ENCODE measurements at places on chromosomes 1 and 21. TPM values are rescaled to one million over a fixed set of nuclear protein-coding genes. Genes with fewer than 3 reads are reported as not detected.

GRCh38 chr1:236917448-236917847 is 86.8 kb downstream of the MT1HL1 start:
- DNase-seq: no peak

DNA sequence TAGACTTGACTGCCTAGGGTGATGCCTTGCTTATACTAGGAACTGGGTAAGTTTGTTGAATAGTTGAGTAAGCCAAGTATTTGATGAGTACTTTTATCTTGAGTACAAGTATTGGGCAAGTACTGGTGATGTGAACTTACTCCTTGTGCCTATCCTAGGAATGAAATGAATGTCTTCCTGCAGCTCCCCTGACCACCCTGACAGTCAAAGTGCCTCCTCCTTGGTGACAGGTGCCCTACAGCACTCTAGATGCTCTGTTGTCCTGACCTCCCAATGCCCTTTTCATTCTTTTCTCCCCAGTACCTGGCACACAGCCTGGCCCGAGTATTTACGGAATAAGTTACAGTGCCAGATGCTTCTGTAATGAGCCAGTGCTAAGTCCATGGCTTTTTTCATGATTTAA is 25.5 kb downstream of the PCSK9 start:
- no peak for DNase-seq

GRCh38 chr1:165837838-165838364 is 10.5 kb downstream of the UCK2 start:
- no peak for DNase-seq

DNA sequence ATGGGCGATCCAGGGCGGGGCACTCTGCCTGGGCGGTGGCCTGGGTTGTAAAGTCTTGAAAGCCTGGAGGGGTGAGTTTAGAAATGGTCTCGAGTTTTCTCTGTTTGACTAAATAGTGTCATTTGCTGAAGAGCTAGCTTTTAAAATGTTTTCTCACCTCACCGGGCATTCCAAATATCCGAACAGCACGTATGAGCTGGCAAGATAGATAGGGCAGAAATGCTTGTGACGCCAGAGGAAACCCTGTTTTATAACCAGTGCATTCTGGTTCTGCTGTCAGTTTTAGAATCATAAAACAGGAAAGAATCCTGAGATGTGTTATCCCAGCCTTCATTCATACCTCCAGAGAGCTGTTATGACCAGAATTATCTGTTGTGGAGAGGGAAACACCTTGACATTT is 725 bp downstream of the RTCA start:
- no peak for DNase-seq

DNA sequence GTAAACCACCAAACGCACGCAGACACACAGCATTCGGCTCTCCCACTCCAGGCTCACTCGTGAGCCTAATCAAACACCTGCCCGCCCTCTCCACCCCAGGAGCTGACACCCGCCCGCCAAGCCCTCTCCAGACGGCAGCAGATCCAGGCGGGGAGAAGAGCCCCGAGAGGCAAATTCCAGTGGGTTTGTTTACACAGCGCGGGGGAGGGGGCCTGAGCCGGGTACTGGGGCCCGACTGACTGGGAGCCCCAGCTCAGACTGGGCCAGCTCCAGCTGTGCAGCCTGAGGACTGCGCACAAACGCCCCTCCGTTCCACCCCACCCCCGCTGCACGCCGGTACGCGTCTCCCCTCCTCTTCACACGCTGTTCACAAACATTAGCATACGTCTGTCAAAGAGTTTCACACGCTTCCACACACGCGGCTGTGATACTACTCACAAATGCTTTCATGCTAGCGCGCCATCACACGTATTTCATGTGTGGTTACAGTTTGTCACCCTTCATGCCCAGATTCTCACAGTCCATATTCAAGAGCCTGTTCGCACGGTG is 1.0 kb upstream of the EFNA1 start:
- no peak for DNase-seq

- no peak for DNase-seq
Observed at GRCh38 chr1:62530516-62531154, 66.7 kb upstream of the ANGPTL3 start.

DNA sequence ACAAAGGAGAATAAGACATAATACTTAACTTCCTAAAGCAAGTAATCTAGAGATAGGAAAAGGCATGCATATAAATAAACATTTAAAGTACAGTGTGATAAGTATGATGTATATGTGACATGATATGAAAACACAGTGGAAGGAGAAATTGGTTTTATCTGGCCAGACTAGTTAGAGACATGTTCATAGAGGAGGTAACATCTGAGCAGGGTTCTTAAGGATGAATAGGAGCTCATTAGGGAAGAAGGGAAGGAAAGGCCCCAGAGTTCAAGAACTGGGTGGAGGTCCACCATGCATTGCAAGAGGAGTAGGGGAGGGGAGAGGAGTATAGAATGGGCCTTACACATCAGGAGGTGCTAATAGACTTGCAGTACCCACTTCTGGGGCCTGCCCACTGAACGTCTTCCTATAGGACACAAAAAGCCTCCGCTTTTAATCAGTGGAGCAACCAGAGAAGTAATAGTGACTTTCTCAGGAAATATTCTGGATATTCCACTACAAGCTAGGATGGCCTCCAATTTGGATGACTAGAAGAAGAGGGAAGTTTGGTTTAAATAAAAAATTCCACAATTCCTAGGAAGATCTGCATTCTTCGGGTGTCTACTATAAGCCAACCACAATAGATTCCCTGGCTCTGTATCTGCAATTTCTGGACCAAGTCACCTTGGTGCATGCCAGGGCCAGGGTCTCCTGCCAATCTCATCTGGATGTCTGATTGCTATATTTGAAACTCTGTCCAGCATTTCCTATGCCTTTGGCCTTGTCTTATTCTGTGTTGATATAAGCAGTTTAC is 41.9 kb downstream of the NGF start:
- DNase-seq: no peak

DNA sequence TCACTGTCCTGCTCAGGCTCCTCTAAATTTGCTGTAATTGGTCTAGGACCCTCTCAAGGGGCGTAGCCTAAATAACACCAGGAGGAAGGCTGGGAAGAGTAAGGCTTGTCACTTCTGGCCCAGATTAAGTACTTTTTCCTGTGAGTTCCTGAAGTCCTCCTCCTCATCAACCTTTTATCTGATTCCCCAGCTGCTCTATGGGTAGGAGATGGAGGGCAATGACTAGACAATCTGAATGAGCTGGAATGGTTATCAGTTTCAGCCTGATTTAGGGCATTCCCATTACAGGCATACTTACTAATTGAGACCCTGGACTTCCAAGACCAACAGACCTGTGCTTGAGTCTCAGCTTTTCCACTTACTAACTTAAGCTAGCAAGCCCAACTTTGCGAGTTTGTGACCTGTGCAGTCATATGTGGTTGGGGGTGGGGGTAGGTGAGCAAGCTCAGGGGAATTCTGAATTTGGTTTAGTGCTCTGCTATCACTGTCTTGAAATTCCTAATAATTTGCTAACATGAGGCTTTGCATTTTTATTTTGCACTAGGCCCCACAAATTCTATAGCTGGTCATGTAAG is 18.0 kb upstream of the FGGY start:
- no peak for DNase-seq

DNA sequence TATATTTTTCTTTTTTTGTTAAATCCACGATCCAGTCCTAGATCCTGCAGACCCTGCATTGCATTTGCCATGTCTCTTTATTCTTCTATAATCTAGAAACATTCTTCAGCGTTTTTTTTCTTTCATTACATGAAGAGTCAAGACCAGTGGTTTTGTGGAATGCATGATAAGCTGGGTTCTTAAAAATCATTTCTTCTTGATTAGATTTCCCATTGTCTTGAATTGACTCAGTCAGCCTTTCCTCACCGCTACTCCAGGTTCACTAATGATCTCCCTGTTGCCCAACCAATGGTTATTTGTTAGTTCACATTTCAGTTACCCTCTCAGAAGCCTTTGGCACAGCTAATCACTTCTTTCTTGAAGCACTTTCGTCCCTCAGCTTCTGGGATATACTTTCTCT is 25.2 kb downstream of the CHD1L start:
- DNase-seq: no peak

DNA sequence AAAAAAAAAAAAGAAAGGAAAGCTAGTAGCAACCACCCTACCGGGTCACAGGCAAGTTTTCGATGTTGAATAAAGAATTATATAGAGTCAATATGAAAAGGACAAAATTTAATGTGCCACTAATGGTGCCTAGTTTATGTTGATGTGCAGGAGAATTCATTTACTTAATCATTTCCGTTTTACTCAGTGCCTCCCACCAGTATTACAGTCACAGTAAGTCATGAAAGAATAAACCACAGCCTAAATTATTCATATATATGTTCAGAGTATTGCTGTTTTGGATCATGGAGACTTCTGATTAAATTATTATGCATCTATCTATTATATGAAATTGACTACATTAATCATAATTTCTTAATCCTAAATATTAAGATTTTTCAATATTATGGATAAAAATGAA is 35.3 kb downstream of the FNBP1L start:
- no peak for DNase-seq

DNA sequence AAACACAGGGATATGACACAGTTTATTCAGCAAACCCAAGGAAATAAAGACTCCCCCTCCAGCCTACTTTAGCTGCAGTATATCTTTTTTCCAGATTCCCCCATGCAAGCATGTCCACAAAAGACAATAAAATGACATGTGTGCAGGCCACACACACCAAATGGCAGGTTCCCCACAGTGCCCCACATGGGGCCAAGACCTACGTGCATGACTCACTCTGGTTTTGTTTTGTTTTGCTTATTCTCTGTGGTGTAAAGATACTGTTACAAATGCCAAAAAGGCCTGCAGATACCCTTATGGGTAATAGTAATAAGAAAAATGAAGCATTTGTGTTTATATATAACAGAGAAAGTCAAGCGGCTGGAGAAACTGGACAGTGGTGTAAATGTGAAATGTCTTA is 71.6 kb downstream of the RD3 start:
- no peak for DNase-seq

GRCh38 chr1:153217212-153217611 is at the start of gene PRR9:
PRR9 (plus strand) TSS chr1:153217584; CDS start chr1:153218145, 561 bp downstream.
- DNase-seq: no peak

DNA sequence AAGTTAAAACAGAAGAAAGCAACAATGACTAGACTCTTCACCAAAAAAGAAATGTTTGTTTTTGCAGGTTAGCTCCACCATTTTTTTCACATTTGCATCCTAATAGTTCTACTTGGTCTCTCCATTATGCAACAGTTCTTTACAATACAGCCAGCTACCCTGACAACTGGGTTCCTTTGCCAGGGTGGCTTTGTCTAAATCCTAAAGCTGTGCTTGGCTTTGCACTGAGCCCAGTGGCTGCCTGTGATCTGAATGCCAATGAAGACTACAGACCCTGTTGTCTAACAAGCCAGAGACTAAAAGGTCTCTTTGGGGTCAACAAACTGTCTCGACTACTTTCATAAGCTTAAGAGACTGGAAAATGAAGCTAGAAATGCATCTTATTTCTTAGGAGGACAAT is 112.0 kb downstream of the AKT3 start:
- no peak for DNase-seq

DNA sequence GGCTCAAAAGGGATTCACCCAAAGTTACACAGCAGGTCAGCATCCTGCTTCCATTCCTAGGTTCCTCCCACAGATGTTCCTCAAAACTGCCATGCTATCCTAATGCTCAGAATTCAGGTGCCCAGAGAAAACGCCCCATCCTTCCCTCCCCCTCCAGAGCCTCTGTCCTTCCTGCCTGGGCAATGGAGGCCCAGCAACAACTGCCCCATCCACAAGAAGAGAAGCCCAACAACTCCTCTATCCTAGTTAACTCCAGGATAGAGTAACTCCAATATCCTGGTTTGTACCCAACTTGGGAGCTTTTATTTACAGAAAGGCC is 16.9 kb downstream of the COL9A2 start:
- DNase-seq: no peak

GRCh38 chr1:205521686-205522085 is 17.2 kb downstream of the CDK18 start:
- DNase-seq: no peak

- DNase-seq: no peak
Observed at GRCh38 chr1:85379203-85380136, 85.5 kb downstream of the DDAH1 start.

DNA sequence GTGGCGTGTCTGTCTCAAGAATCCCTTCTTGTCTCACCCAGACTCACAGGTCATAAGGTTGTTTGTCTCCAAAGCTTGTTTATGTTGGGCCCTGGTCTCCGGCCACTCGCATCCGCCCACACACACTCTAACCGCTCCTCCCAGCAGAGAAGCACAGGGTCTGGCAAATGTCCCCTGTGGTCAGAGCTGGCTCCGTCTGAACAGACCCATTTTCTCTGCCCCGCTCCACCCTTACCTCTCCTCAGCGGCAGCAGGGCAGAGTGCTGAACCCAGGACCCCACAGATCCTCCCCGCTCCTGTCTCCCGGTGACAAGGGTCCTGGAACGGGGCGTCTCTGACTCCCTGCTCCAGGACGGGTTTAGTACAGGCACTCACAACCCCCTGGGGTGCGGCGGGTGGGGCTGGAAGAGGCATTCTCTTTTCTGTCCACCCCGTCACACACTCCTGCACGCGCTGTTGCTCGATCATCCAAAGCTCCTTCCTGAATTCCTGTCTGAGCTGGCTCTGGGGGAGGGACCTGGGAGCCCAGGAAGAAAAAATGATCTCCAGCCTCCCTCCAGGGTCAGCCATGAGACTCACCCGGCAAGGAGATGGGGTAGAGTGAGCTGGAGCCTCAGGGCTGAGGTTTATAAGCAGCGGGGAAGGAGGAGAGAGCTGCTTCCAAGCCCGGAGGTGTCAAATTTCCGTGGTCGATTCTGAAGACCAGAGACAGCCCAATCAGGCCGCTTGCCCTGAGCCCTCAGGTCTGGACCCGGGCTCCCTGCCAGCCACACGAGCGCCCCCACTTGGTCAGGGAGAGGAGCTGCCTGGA is at the start of gene S100A13:
Gene S100A13 (minus strand): TSS at position 602 of the 811 bp plus-strand sequence. CDS start 1,033 bp downstream, outside the sequence.
- no peak for DNase-seq

DNA sequence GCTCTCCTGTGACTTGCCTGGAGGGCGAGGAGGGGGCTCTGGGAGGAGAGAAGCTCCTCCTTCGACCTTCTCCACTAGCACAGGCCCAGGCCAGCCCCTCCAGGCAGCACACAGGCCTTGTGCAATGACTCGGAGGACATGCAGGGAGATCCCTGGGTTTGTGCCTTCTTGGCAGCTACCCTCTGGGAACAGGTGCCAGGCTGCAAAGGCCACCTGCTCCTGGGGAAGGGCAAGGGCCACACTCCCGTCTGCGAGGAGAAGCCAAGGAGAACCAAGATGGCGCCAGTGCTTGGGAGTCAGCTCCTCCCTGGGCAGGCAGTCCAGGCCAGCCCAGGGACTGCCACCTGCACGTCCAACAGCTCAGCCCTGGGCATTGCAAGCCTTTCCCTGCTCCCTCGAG is 15.3 kb downstream of the CASZ1 start:
- no peak for DNase-seq

GRCh38 chr1:33163621-33164519 is 18.0 kb downstream of the TRIM62 start:
- peak; percentile 69 for DNase-seq

- no peak for DNase-seq
Observed at GRCh38 chr1:47482786-47483185, 44.9 kb downstream of the FOXD2 start.

RUNX3 gene
- 0.51 TPM for polyA plus RNA-seq

RNF186 gene
- 0.56 TPM for polyA plus RNA-seq

RIMKLA gene
- 0.68 TPM for polyA plus RNA-seq

DNALI1 gene
- polyA plus RNA-seq: 61.7 TPM

KRTAP21-3 gene
- not detected for polyA plus RNA-seq

CR2 gene
- 1.2 TPM for polyA plus RNA-seq

CAMK1G gene
- polyA plus RNA-seq: 4.1 TPM

MCL1 gene
- 142 TPM for polyA plus RNA-seq

PPP1R15B gene
- polyA plus RNA-seq: 37.5 TPM

PTPN22 gene
- polyA plus RNA-seq: 0.25 TPM

SELP gene
- polyA plus RNA-seq: 3.6 TPM

ELAVL4 gene
- 3.8 TPM for polyA plus RNA-seq
